GM23338 (cell line): ENCODE measurements at places on chromosomes 6 and 20. TPM values are rescaled to one million over a fixed set of nuclear protein-coding genes. Genes with fewer than 3 reads are reported as not detected.

CRIP3 gene
- 18.8 and 22.0 TPM in 2 replicates for total RNA-seq

HEY2 gene
- total RNA-seq = 3.7 and 4.3 TPM in 2 replicates

GGT7 gene
- 23.6 and 24.9 TPM in 2 replicates for total RNA-seq

SLC32A1 gene
- total RNA-seq = 0.08 and 0.87 TPM in 2 replicates

CDC5L gene
- total RNA-seq = 28.1 and 32.5 TPM in 2 replicates

STMND1 gene
- total RNA-seq = 0.80 TPM in 1 of 2 replicates, not detected in the other

GRM1 gene
- total RNA-seq = 0.39 and 0.63 TPM in 2 replicates

PTPRA gene
- 37.8 and 43.9 TPM in 2 replicates for total RNA-seq

SLC2A10 gene
- total RNA-seq = 7.9 and 14.6 TPM in 2 replicates

MYB gene
- 7.9 and 10.4 TPM in 2 replicates for total RNA-seq

OR2J3 gene
- total RNA-seq = 0.35 TPM in 1 of 2 replicates, not detected in the other

SLC17A3 gene
- 0.27 TPM in 1 of 2 replicates, not detected in the other for total RNA-seq

SLC12A5 gene
- total RNA-seq = 0.35 and 3.5 TPM in 2 replicates

IL20RA gene
- total RNA-seq = 2.4 and 3.5 TPM in 2 replicates

GINS1 gene
- total RNA-seq = 62.5 and 65.4 TPM in 2 replicates

RRBP1 gene
- 105 and 109 TPM in 2 replicates for total RNA-seq

WFDC5 gene
- total RNA-seq = not detected in 2 replicates

MRS2 gene
- total RNA-seq = 121 and 125 TPM in 2 replicates

SAMD5 gene
- total RNA-seq = 0.03 and 0.08 TPM in 2 replicates

WFDC13 gene
- total RNA-seq = not detected in 2 replicates

OXT gene
- total RNA-seq = not detected in 2 replicates

HLA-DPA1 gene
- 6.6 and 6.9 TPM in 2 replicates for total RNA-seq

ADIG gene
- not detected in 2 replicates for total RNA-seq

ZNF311 gene
- 1.8 and 2.4 TPM in 2 replicates for total RNA-seq

GFOD1 gene
- total RNA-seq = 12.8 and 13.1 TPM in 2 replicates

BAG2 gene
- total RNA-seq = 8.5 TPM in 2 replicates

SLC35F1 gene
- 9.4 and 10.3 TPM in 2 replicates for total RNA-seq

VWA7 gene
- 0.07 and 0.12 TPM in 2 replicates for total RNA-seq
